ENCODE measurements at places on chromosomes 12 and 14.
A peak's percentile ranks its signal among the peaks of the same experiment; 100 is the strongest.

- no peak for DNase-seq
Measured at GRCh38 chr14:102908766-102909455, 13.6 kb upstream of the AMN start.

DNA sequence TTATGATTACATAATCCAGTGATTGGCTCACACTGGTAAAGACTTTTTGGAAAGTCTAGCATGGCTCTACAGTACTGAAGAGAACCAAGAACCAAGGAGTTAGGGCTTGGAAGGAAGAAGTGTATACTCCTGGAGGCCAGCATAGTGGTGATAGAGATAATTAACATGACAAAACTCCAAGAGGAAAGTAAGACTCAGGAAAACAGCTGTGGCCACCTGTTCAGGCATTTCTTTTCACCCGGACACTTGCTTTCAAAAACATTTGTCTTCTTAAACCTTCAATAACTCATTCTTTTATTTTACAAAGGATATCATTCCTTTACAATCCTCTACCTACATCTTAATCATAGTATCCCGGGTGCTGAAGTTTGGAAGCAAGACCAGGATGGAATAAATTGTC lies 50.9 kb downstream of the KLHL28 start:
- DNase-seq: no peak

DNA sequence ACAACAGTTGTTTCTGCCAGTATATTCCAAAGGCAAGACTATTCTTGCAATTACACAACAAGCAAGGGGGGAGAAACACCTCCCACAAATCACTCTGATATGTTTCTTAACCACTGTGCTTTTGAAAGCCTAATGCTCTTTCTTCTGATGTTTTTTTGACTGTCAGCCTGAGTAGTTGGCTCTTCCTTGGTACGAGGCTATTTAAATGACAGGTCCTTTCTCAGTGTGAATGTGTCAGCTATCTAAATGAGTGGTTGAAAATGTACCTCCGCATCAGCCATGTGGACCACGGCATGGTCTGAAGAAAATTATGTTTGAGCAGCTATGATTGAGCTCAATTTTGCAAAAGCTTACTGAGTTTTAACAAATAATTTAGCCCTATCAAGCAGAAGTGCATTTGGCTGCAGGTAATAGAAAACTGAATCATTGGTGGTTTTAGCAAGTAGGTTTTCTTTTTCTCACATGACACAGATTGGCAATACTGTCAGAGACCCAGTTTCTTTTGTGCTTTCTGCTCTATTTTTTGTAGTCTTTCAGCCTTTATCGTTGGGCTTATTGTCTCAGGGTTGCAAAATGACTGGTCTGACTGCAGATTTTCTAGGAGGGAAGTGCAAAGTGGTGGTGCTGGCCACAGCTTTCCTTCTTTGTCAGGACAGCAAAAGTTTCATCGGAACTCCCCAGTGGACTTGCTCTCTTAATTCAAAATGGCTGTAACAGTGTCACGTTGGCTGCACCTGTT lies 162.8 kb downstream of the RGS6 start:
- DNase-seq: no peak

GRCh38 chr14:88063811-88064210 lies 58.9 kb downstream of the GPR65 start:
- no peak for DNase-seq

DNA sequence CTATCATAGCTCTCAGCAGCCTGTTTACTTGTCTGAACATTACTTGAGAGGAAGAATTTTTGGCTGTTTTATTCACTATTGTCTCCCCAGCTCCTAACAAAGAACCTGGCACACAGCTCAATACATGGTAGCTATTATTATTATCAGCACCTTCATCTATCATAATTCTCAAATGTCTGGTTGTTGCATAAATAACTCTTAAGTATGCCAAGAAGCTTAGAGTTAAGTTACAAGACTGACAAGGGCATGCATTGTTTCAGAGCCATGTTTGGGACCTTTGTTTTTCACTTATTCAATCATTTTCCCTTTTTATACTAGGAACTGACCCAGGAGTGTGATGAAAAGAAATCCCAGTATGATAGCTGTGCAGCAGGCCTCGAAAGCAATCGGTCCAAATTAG lies 77.5 kb upstream of the ATP2A2 start:
- no peak for DNase-seq

- DNase-seq: no peak
Measured at GRCh38 chr12:59780605-59781135, 184.8 kb downstream of the SLC16A7 start.

GRCh38 chr14:68728342-68729106 lies 64.3 kb downstream of the ZFP36L1 start:
- no peak for DNase-seq

- DNase-seq: no peak
Measured at GRCh38 chr12:97601934-97602720, 139.5 kb downstream of the RMST start.

GRCh38 chr12:94074216-94074979 lies 74.0 kb upstream of the PLXNC1 start:
- peak; percentile 1 for DNase-seq
